ENCODE measurements at places on chromosomes 12 and 14.

- no peak for DNase-seq
Measured at GRCh38 chr14:101031186-101031585, 127.7 kb upstream of the RTL1 start.

DNA sequence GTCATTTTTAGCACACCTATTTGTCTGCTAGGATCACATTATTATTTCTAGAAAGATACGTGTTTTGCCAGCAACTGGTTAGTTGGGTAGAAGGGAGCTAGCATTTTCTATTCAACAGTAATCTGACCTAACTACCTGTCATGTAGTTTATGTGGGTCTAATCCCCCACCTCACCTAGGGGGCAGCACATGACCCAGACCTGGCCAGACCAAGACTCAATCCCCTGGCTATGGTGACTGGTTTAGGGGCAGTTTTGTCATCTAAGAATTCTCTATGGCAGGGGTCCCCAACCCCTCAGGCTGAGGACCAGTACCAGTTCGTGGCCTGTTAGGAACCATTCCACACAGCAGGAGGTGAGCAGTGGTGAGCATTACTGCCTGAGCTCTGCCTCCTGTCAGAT is 29.5 kb upstream of the EVL start:
- no peak for DNase-seq

DNA sequence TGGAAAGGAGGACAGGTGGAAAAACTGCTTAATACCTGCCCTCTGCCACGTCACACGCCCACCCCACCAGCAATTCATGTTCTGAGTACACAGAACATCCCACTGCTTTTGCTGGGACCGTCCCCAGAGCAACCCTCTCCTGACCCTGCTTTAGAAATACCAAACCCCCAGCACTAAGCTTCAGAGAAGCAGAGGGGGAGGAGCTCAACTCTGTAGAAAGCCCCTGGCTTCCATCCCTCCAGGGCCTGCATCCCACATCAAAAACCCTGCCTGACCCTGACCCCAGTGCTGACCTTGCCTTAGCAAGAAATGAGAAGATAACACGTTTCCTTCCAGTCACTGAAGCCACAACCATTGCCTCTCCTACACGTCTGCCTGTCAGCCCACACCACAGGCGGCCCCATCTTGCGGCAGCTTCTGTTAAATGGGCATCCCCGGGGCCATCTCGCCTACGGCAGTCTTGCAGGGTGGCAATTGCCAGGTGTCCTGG is 19.7 kb downstream of the VDR start:
- no peak for DNase-seq

GRCh38 chr14:20998674-20999366 is at the start of gene SLC39A2:
Gene SLC39A2 (plus strand): TSS chr14:20999293. CDS start chr14:20999447, 154 bp downstream.
- peak; percentile 75 for DNase-seq

DNA sequence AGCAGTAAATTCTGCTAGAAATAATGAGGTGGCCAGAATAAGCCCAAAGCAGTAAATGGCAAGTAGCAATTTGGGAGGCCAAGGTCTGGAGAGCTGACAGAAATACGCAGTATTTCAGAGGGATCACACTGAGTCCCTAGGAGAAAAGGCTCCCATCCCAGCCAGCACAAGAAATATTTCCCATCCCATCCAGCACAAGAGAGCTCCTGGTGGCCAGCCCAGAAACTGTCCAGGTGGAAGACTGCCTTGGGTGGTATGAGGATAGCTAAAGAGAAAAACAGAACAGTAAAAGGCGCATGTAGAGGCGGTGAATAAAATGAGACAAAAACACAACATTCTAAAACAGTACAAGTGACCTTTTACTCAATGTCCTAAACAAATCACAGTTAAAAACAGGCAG is 120.7 kb downstream of the HECTD4 start:
- peak; percentile 66 for DNase-seq

- DNase-seq = no peak
Measured at GRCh38 chr14:97336816-97337215, 539.6 kb downstream of the VRK1 start.

DNA sequence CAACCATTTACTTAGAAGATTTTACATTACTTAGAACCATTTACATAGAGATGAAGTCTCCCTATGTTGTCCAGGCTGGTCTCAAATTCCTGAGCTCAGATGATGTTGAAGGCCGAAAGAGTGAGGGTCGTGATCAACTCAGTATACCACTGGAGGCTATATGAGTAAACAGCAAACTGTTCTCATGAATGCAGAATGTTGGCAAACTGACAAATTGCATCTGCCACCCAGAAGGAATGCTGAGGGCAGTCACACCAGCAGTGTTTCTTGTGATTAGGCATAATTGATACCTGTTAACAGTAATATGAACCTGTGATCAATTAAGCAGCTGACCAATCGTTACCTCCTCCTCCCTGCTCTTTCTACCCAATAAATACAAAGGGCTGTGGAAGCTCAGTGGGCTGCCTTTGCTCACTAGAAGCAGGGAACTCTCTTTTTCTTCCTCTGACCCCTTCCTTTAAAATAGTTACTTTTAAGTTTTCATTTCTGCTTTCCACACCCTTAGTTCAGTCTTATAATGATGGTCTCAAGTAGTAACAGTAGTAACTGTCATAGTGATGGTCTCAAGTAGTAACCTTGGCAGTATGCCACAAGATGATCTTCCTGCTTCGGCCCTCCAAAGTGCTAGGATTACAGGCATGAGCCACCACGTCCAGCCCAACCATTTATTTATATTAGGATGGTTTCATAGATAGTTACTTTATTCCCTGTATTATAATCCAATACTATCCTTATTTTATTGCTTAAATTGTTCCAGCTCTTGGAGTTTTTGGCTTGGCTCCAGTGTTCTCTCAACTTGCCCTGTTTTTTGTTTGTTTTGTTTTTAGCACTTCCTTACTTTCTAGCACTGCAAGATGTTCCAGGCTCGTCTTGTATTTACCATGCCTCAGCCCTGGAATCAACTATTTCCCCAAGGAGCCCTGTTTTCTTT is 25.8 kb downstream of the LIMA1 start:
- DNase-seq = no peak

GRCh38 chr14:97178781-97179180 is 381.6 kb downstream of the VRK1 start:
- no peak for DNase-seq

- no peak for DNase-seq
Measured at GRCh38 chr12:56431288-56431687, 17.9 kb downstream of the TIMELESS start.

DNA sequence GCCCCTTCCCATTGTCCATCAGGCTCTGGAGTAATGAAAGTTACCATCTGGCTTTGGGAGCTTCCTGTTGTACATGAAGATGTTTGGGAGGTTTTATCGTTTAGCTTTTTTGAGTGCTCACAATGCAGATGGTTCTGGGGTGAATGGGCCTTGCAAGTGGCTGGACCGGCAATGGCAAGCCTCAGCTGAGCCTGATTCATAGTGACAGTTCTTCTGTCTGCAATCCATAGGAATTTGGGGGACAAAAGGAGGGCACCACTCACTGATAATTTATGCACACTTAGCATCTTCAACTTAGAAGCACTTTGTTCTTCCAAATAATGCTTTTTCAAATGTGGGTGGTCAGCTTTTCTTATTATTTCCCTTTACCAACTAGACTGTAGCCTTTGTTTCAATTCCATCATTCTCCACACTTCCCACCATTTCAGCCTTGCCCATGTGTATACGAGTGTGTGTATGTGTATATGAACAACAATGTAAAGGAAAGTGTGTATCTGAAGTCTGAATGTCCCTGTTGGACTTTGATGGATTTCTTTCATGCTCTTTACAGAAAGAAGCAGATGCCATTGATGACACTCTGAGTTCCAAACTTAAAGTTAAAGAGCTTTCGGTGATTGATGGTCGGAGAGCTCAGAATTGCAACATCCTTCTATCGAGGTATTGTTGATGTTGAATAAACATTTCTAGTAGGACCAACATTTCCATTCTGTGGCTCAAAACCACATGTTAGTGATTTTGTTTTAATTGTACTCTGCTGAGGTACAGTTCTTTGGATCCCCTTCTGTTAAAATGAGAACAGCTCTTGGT is 125.5 kb downstream of the GPR135 start:
- no peak for DNase-seq

DNA sequence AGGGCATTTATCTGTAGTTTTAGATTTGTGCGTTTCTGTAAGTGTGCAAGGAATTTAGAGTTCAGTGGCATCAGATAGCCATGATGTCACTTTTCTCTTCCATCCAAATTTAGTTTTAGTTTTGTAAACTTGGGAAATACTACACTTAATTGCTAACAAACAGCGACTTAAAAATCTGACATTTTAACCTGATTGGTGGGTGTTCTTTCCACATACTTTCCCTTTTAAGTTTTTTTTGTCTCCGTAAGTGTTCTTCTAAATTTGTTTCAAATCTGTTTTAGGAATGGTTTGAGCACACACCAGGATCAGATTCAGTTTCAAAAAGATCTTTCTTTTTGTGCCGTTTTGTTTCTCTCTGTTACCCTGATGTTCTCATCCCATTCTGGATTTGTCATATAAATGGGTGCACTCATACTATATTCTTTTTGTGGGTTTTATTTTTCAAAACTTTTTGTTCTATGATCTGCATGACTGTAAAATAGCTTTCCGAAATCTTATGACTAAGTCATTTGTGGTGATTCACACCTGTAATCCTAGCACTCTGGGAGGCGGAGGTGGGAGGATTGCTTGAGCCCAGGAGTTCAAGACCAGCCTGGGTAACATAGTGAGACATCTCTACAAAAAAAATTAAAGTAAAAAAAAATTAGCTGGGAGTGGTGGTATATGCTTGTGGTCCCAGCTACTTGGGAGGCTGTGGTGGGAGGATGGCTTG is 58.9 kb downstream of the FBXO34 start:
- DNase-seq = no peak

- no peak for DNase-seq
Measured at GRCh38 chr12:11830307-11830801, 180.9 kb downstream of the ETV6 start.

- no peak for DNase-seq
Measured at GRCh38 chr12:2023365-2023764, 19.1 kb upstream of the DCP1B start.

DNA sequence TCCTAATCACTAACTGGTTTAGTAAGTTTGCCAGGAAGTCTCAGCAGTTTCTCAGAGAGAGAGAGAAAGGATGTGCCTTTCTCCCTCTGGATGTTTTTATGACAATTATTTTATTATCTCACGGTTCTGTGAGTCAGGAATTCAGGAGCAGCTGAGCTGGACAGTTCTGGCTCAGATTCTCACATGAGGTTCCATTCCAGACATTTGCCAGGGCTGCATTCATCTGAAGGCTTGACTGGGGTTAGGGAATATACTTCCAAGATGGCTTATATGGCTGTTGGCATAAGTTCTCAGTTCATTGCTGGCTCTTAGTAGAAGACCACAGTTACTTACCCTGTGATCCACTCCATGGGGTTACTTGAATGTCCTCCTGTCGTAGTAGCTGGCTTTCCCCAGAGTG is 101.2 kb upstream of the ATF7IP start:
- no peak for DNase-seq

- DNase-seq = no peak
Measured at GRCh38 chr14:100078216-100078803, 13.1 kb downstream of the EVL start.

DNA sequence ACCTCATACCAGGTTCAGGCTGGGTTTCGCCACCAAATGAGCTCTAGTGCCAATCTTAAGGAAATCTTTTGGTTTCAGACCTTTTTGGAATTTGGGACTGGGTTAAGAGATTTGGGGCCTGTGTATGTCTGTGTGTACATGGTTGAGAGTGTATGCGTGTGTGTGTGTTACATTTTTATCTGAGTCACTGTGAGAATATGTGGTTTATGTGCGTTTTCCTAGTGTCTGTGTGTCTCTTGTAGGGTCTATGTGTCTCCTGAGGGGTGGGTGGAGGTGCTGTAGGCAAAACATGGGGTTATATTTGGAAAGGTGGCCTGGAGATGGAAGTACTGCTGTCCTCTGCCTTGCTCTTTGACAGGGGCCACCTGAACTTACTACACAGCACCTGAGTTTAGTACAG is 17.9 kb downstream of the C12orf43 start:
- no peak for DNase-seq

DNA sequence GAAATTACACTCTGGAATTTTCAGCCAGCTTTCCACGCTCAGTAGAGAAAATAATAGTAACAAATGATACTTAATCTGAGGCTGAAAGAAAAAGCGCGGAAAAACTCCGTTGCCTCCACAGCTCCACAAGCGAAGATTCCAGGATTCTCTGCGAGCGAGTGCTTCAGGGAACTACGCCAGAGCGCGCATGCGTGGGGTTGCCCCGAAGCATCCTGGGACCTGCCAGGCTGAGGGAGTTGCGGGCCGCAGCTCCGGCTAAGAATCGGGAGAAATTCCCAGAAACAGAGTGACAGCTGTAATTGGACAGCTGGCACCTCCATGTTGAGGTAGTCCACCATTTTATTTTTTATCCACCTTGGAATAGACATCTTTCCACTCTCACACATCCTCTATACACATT is 12.0 kb upstream of the TTC5 start:
- no peak for DNase-seq

Data from H9 (cell line).